ENCODE measurements at places on chromosomes 1 and 21.
A peak's percentile ranks its signal among the peaks of the same experiment; 100 is the strongest.

DNA sequence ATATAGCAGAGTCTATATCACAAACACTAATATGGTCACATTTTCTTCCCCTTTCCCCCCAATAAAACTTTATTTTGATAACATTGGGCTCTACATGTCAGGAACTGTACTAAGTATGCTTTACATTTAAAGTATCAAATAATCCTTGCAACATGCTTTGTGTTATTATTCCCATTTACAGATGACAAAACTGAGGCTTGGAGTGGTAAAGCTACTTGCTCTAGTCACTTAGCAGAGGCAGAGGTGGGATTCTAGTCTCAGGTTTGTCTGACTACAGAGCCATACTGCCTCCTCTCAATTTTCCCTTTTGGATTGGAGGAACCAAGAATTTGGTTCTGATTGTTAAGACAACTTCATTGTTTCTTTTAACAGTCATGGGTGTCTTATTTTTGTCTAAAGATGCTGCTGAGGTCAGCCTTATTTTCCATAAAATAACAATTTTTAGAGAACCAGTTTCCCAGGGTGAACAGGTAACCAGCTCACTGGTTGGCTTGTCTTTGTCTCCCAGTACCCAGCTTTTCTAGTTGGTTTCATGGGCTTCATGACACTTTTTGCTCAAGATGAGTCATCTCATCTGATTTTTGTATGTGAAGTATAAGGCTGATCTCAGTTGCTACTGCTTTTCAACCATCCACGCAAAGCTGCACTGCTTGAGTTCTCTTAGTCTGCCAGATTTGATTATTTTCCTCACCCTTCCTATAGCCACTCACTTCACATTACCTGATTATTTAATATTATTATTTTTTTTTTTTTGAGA lies 81.0 kb upstream of the ARID1A start:
- DNase-seq = no peak

DNA sequence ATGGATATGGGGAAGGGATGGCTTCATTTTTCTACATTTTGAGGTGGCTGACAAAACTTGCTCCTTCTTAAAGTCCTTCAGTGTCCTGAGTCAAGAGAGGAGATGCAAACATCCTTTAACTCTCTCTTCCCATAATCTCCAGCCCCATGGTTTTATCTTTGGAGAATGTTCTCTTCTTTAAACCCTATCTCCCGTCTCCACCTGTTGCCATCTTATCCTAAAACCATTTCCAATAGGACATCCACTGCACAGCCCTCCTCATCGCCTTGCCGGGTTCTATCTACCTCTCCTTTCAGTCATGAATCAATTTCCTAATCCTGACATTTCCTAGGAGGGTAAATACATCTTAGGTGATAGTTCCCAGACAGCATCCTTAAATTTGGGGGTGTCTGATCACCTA lies 44.2 kb upstream of the KCNE2 start:
- DNase-seq = no peak

- no peak for DNase-seq
Measured at GRCh38 chr21:40120940-40121575, 253.8 kb downstream of the PCP4 start.

GRCh38 chr1:118257946-118258345 lies 72.9 kb upstream of the SPAG17 start:
- DNase-seq = no peak

- peak; percentile 53 for DNase-seq
Measured at GRCh38 chr21:42426876-42427480, 23.3 kb downstream of the UBASH3A start.

DNA sequence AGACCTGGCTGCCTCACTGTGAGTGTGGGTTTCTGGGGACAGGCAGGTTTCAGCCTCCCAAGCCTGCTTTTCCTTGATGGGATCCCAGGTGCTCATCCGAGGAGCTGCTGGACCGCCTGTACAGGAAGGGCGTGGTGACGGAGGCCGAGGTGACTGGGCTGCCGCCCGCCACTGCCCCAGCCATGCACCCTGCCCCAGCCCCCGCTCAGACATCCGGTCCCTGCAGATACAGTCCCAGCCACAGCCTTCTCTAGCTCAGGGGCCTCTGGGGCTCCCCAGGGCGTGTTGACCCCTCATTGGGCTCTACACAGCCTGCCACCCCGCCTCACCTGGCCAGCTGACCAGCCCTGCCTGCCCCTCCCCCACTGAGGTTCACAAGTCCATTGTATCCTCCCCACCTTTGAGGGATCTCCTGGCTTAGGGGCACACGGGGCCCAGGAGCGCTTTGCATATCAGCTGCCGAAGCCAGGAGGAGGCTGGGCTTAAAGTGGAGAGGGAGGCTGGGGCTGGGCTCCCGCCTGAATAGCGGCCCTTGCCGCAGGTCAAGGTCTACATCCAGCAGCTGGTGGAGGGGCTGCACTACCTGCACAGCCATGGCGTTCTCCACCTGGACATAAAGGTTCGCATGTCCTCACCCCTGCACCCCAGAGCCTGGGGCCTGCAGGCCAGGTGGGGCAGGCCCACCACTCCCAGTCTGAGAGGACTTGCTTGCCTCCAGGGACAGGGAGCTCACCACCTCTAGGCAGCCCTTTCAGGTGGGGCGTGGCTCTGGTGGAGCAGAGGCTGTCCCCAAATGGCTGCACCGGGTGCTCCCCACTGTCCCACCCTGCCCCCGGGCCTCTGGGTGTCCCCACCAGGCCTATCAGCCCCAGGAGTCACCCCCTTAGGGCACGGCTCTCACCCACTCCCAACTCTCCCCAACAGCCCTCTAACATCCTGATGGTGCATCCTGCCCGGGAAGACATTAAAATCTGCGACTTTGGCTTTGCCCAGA lies 38.5 kb downstream of the TRIM11 start:
- peak; percentile 78 for DNase-seq

GRCh38 chr1:72946903-72947499 lies 664.7 kb upstream of the NEGR1 start:
- DNase-seq = no peak

GRCh38 chr1:41900603-41901444 lies 17.9 kb downstream of the HIVEP3 start:
- no peak for DNase-seq

GRCh38 chr1:217134857-217135568 lies 411.8 kb upstream of the ESRRG start:
- no peak for DNase-seq

DNA sequence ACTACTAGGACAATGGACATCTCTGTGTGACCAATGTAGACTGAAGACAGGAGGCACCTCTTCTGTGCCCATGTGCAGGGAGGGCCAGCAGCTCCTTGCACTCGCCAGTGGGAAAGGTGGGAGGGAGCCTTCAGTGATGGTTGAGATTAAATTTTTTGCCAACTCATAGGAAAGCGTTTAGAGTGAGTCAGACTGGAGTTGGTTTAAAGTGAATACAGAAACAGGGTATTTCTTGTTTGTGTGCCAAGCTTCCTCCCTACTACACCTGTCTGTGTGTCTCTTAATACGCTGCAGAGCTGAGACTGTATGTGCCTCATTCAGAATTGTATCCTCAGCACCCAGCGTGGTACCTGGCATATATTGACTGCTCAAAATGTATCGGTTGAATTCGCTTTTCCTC lies 13.5 kb upstream of the COL16A1 start:
- no peak for DNase-seq

- no peak for DNase-seq
Measured at GRCh38 chr1:212106286-212106792, 70.8 kb downstream of the DTL start.

GRCh38 chr1:201335174-201335870 lies 42.2 kb downstream of the TNNT2 start:
- peak; percentile 61 for DNase-seq

GRCh38 chr1:85943526-85943925 lies 213.0 kb downstream of the COL24A1 start:
- no peak for DNase-seq

DNA sequence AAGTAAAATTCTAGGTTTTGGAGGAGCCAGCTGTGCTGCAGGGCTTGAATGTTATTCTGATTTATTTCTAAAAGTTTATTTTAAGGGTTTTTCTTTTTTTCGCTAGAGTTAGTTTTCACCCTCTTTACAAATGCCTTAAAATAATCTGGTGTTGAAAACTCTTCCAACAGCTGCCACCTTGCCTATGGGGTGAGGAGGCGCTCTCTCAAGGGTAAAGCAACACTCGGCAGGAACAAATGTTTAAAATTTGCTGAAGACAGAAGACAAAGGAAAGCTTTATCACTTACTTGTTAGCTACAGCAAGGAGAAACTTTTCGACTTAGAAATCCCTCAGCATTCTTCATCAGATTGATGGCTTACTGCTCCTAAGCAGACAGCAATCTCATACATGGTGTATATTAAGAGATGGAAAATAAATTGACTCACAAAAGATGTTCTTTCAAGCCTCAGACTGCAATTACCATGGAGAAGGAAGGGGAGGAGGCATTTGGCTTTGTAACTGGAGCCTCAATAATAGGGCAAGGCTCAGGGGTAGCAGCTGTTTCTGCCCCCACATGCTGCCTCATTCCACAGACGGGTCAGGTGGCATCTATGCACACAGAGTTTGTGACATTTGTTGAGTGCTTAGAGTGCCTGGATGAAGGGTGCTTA lies 79.8 kb upstream of the RALGPS2 start:
- DNase-seq = no peak

DNA sequence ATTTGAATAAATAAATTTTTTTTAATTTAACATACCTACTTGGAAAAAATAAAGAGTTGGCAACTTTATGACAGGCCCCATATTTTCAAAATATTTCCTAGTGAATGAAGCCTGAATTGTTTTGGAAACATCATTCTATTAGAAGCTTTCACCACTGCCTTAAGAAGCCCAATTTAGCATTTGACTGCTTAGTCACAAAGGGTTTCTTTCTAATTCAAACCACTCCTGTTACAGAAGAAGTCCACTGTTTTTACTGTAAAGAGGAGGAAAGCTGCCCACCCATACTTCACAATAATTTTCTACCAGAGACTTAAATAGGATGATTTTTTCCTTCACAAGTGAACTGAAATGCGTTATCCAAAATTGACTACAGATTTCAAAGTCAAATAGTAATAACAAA lies 534.6 kb upstream of the PTBP2 start:
- DNase-seq = no peak

All from cardiac septum (tissue), 1 donor.